Renal cortex interstitium (tissue), 15 donors: ENCODE measurements at places on chromosomes 6 and 20.

- DNase-seq: no peak
Measured at GRCh38 chr20:61387954-61388348, 135.9 kb downstream of the CDH4 start.

DNA sequence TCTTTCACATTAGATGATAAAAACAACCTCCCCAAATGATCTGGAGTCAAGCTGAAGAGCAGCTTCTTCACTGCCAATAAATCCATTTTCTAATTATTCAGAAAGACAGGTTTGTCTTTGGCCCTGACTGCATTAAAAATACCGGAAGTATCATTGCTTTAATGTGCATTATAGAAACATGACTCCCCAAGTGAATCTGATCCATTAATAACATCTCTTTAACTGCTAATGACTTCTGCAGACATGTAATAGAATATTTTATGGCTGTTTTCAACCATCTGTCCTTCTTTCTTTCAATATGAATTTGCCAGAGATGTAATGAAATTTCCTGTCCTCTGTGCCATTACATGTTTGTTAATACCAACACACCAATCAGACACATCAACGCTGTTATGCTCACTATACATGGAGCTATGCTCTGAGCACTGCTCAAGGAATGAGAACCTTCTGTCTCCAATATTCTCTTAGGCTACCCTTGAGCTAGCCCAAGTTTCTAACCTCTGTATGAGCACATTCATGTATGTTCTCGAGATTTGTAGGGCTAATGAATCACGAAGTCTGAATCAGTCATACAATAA lies 87.8 kb downstream of the LYRM4 start:
- DNase-seq: no peak

GRCh38 chr6:159445351-159445750 lies 247.7 kb downstream of the SOD2 start:
- DNase-seq: no peak

GRCh38 chr20:22619806-22620205 lies 35.4 kb upstream of the FOXA2 start:
- DNase-seq: no peak

DNA sequence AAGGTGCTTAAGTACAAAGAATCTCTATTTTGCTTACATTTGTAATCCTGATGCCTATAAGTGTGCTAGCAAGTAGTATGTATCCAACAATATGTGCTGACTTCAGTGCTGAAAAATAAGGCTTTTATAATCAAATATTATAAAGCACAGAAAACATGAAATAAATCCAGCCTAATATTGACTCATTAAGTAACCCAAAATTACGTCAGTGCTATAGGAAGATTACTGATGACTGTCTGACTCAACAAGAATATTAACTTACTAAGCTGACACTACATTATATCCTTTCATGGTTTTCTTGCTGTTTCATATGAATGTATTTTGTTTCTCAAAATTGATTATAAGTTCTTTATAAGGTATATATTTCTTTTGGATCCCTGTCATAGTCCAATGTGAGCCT lies 76.1 kb downstream of the ME1 start:
- DNase-seq: no peak

- DNase-seq: no peak
Measured at GRCh38 chr6:108116546-108117426, 42.2 kb upstream of the OSTM1 start.

- DNase-seq: no peak
Measured at GRCh38 chr6:135212935-135213334, 31.8 kb downstream of the MYB start.

DNA sequence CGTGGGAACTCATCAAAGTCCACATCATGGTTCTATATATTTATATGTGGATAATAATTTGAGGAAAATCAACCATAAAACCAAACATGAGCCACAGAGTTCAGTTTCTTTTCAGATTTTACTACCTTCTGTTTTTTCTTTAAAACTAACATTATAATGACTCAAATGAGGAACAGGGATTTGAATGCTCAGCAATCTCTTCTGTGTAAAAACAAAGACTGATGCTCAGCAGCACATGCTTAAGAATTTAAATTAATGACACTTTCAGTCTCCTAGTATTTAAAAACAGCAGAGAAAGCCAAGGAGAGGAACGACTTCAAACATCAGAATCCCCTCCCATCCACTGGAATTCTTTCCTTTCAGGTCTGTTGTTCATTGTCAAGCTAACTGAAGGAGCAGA lies 72.7 kb downstream of the PSMG4 start:
- DNase-seq: no peak

DNA sequence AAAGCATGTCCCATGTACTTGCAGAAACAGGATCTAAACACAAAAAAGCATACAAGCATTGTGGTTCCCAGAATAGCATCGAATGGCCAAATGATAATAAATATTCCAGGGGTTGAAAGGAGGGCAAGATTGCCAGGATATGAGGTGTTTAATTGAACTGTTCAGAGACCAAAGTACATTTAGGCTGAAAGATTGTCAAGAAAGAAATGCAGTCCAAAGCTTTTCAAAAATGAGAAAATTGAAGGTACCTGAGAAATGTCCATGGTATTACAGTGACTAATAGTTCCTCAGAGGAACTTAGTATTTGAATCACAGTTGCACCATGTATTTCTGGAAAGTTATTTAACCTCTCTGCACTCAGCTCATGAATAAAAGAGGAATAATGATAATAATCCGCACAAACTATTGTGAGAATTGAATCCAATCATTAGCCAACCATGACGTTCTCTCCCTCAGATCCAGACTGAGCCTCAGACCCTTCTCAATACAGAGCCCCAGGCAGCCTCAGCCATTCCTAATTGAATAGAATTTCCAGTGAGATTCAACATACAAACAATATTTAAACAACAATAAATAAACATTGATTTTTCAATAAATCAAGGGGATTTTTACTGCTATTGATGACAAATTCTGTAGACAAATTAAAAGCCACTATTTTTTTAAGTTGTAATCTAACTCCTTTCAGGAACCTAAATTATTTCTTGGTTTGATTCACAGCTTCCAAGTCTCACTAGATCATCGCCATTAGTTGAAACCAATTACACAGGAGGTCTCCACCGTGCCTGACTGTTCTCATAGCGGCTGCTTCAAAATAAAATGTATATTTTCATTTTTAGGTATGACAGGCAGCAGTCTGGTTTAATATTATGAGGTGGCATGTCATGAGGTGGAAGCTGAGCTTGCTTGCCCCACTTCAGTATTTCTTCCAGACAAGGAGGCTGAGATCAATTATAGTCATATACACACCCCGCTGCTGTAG lies 144.3 kb upstream of the TENT5A start:
- no peak for DNase-seq

DNA sequence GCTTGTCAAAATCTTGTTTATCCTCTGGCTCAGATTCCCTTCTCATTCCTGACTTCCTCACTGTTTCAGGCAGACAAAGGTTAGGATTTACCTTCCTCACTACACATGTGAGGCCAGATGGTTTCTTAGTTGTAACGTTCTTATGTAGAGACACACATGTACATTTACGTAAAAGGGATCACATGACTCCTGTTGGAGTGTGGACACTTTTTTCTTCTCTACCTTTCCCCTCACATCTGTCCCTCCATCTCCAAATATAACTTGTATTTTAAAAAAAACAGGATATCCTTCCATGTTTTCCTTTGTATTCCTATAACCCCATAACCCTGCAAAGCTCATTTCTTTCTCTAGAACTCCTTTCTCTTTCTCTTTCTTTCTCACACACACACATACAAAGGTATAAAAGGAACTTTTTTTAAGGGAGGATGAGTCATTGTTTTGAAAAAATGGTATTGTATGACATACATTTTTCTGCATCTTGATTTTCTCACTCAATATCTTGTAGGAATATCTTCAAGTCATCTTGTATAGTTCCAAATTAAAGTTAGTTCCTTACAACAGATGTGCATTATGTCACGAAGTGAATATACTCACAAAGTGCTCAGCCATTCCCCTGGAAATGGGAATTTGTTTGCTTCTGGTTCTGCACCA lies 78.2 kb upstream of the SULF2 start:
- no peak for DNase-seq

- no peak for DNase-seq
Measured at GRCh38 chr6:169248521-169248971, 5.1 kb downstream of the THBS2 start.

DNA sequence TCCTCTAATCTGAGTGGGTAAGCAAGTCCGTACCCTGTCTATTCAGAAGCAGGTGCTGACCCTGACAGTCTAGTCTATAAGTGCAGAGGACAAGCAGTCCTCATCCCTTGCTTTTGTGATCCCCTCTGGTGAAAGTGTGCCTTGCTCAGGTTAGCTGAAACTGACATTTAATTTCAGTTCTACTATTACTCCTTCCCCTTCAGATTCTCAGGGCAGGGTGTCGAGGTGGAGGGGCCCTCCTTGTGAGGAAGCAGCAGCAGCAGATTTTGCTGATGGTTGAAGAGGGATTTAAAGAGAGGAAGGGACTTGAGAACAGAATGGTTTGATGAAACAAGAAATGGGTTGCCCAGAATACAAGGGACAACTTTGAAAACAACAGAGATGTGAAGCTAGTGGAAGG lies 309.3 kb downstream of the CLIC5 start:
- DNase-seq: no peak

DNA sequence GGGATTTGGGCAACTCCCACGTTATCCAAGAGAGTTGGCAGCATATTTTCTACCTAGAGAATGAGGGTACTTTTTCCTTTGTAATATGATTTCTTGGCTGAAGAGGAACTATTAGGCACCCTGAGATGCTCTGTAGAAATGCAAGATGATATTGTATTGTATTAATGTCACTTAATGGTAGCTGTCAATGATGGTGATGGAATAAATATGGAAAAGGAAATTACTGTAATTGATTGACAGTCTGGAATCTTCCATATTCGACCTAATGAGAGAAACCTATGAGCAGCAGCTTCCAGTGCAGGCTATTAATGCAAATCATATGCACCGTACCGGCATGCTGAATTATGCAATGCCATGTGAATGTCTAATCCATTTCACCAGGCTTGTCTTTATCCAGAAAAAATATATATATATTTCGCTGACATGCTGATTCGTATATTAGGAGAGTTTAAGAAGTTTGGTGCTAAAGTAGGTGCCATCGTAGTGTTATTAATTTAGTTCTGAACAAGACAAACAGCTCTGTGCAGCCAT lies 494.2 kb upstream of the JARID2 start:
- no peak for DNase-seq

DNA sequence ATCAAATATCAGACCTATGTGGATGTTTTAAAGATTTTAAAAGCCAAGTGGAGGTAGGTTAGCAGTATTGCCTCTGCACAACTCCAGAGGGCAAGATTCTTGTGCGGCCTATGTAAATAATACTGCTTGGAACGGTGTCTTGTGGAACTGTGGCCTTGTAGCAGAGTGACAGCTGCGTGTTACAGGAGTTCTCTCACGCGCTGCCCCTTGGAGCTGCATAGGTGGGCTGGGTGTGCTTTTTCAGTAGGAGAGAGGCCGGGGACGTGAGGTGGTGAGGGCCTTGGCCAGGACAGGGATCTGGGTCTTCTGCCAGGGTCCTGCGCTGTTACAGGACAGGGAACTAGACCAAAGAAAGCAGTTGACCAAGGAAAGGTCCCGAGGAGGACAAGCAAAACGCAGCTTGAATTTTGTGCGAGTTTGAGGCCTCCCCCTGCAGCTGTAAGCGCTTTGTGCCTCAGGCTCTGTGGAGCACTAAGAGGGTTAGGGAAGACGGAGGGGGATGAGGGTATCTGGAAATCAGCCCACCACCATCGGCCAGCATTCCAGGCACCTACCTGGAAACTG lies 1.5 kb downstream of the TMEM181 start:
- DNase-seq: no peak

GRCh38 chr20:49765846-49766541 lies 46.6 kb upstream of the SLC9A8 start:
- DNase-seq: no peak

DNA sequence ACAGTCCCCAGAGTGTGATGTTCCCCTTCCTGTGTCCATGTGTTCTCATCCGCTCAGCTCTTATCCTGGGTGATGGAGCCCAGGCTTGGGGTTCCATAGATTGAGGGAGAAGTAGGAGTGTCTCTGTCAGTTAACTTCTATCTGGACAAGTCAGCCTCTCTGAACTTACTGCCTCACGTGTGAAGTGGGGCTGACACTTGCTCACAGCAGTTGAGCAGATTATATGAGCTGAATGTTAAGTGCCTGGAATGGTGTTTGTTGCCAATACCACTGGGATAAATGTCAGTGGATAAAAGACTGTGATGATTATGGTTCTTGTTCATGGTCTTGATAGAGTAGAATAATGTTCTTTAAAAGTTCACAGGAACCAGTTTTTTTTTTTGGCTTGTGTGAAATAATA lies 17.1 kb upstream of the EFCAB8 start:
- DNase-seq: no peak

GRCh38 chr20:44135417-44136204 lies 51.4 kb downstream of the JPH2 start:
- no peak for DNase-seq

- no peak for DNase-seq
Measured at GRCh38 chr6:144304223-144304848, 19.2 kb downstream of the UTRN start.

GRCh38 chr6:144063744-144064401 lies 31.5 kb downstream of the SF3B5 start:
- DNase-seq: peak; percentile 75

- no peak for DNase-seq
Measured at GRCh38 chr6:22113026-22113766, 183.6 kb downstream of the PRL start.

- DNase-seq: no peak
Measured at GRCh38 chr6:150275489-150275888, 93.3 kb upstream of the IYD start.

DNA sequence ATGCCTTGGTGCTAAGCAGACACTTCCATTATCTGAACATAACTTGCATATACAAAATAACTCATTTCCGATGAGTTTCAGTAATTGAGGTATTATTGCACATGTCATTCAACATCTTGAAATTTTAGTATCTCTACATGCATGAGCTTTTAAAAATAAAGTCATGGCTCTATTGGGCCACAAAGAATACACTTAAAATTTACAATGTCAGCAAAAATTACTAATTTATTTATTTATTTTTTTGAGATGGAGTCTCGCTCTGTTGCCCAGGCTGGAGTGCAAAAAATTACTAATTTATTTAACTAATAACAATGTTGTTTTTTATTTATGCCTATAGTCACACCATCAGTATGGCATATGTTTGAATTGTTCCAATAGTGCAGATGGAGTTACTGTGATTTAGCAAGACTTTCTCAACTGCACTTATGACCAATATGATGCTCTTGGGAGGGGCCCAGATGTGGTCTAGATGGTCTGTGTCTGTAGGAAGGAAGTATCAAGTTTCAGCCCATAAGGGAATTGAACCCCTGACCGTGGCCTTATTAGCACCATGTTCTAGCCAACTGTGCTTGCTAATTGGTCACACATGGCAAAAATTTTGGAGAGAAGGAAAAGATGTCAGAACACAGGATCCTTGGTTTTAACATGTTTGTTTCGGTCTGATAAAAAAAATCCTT lies 370.7 kb upstream of the TSHZ2 start:
- DNase-seq: no peak

- DNase-seq: no peak
Measured at GRCh38 chr6:133097208-133097607, 143.9 kb upstream of the EYA4 start.

- DNase-seq: no peak
Measured at GRCh38 chr6:3844097-3844463, 5.1 kb upstream of the FAM50B start.
